Activated effector memory CD4-positive, alpha-beta T cell treated with Interleukin-2 at 50 U/mL for 16 hours (primary cell): ENCODE measurements at places on chromosomes 1 and 21.

DNA sequence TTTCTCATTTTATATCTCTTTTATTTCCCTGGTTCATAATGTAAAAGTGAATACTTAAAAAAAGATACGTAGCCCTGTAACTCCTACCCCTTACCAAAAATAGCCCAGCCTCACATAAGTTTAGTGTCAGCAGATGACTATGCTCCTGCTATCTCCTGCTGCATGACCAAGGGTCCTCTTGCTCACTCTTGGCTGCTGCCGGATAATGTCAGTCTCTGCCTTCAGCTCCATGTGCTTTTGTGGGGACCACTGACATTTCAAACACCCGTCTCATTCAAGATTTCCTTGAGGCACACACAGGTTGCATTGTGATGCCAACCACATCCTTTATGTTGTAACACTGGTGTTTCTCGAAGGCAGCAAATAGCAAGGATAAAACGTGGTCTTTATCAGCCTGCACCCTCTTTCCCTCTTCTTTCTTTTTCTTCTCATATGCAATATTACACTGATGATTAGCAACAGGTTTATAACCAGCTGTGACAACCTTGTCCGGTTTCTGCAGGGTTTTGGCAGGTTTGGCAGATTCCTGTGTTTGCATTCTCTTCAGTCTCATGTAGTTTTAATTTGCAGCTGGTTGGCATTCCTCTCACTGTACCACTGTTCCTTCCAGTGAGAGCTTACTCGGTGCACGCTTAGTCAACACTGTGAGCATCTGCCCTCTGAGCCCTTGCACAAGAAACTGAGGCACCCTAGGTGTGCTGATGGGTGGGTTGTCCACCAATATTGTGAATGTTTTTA, 62.2 kb downstream of the ZNF684 start:
- DNase-seq, result no peak

DNA sequence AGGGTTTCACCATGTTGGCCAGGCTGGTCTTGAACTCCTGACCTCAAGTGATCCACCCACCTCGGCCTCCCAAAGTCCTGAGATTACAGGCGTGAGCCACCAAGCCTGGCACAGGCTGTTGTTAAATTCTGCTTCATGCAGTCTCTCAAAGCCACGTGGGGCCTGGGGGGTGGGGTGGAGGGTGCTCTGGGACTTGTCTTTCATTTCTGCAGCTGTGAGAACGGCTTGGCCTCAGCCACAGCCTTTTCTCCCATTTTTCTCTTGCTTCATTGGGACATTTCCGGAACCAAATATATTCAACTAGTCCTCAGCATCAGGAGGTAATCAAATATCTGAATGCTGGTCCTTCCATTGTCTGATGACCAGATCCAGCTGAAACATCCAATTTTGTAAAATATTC, 27.6 kb upstream of the KCNE2 start:
- no peak for DNase-seq

DNA sequence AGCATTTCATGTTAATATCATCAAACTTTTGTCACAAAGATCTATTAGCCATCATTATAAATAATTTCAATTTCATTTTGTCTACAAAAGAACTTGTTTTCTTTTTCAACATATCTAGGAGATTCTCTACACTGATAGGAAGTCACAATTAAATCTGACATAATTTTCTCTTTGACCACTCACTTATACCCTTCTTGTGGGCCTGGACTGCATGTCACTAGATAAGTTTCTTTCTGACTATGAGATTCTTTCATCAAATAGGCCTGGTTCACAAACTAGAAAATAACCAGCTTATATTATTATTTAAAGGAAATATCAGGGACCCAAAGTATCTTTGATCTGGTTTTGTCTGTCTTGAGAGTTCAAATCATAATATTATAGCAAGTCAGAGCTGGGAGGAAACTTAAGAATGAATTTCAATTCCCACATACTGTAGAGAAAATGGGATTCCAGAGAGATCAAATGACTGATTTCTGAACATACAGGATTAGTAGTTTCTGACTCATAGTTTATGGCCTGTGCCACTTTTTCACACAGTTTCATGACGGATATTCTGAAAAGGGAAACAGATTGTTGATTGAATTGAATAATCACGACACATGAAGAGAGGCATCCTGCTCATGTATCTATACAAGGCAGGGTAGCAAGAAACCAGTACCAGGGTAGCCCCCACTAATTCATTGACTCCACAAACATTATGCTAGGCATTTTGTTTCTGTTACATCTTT, 355.8 kb downstream of the GPATCH2 start:
- DNase-seq, result no peak

- DNase-seq, result no peak
Measured at GRCh38 chr1:221363039-221363438, 378.9 kb downstream of the DUSP10 start.

GRCh38 chr1:200139661-200140250, 112.2 kb downstream of the NR5A2 start:
- DNase-seq, result no peak

DNA sequence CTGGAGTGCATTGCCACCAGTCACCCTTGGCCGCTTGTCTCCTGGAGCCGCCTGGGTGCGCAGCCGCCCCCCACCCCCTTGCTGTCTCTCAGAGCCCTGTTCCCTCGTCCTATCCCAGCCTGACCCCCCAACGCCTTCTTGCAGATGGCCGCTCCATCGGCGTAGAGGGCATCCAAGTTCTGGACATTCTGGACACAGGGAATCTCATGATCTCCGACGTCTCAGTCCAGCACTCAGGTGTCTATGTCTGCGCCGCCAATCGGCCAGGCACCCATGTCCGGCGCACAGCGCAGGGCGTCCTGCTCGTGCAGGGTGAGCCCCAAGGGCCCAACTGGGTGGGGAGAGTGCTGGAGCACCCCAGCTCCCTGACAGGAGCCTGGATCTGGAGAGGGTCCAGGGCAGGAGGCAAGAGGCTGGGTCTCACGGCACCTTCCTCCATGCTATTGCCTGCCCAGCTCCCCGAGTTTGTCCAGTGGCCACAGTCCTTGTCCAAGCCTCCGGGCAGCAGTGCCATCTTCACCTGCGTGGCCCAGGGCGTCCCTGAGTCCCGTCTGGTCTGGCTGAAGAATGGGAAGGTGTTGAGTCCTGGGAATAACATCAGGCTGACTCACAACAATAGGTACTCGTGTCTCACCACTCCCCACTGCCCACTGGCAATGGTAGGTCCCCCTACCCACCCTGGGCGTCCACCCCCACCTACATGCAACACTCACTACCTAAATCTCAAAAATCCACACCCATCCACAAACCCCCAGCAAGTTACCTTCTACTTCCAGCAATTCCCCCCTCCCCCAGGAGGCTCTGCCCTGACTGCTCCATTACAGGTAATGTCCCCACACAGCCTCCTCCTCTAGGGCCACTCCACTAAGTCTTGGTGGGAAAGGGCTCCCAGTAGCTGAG, 24.6 kb downstream of the SLC27A3 start:
- DNase-seq, result no peak

GRCh38 chr1:203278082-203278884, 27.0 kb upstream of the BTG2 start:
- DNase-seq, result no peak

GRCh38 chr1:14254251-14254650, 344.2 kb upstream of the KAZN start:
- DNase-seq, result no peak

DNA sequence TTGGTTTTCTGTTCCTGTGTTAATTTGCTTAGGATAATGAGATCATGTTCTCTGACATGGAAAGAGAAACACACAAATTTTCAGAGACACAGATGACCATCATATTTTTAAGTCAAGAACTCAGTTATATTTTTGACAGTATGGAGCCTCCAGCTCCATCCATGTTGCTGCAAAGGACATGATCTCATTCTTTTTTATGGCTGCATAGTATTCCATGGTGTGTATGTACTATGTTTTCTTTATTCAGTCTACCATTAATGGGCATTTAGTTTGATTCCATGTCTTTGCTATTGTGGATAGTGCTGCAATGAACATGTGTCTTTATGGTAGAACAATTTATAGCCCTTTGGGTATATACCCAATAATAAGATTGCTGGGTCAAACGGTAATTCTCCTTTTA, 47.0 kb downstream of the DDR2 start:
- no peak for DNase-seq

DNA sequence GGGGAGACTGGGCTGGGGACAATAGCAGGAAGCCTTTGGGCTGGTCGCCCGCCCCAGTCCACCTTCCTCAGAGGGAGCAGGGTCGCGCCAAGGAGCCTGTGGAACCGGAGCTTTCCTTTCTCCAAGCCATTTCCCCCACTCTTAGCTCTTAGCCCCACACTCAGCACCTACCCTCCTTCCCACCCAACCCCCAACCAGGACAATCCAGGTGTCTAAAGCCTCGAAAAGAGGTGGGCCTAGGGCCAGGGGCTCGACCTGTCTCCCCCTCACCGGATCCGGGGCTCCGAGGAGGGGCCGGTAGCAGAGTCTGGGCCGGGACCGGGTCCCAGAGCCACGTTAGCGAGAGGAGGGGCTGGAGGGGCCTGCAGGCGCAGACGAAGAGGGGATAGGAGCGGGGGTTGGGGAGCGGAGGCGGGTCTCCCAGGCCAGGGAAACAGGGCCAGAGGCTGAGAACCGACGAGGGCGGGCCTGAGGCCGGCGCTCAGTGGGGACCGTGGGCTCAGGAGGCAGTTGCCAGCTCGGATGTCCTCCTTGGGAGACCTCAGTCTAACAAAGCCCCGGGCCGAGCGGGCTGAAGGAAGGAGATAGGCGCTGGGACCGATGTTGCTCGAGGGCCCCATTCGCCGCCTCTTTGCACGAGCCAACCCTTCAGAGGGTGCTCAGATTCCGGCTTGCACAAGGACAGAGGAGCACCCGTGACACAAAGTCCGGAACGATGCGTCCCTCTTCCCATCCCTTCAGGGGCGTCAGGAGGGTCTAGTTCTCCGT, 943 bp downstream of the SEMA6C start:
- no peak for DNase-seq

GRCh38 chr21:33202464-33203363, 27.0 kb upstream of the IFNAR2 start:
- no peak for DNase-seq

- no peak for DNase-seq
Measured at GRCh38 chr1:247360116-247360898, 28.6 kb upstream of the ZNF496 start.

GRCh38 chr21:44875316-44875700, 1.8 kb upstream of the PTTG1IP start:
- DNase-seq, result no peak

DNA sequence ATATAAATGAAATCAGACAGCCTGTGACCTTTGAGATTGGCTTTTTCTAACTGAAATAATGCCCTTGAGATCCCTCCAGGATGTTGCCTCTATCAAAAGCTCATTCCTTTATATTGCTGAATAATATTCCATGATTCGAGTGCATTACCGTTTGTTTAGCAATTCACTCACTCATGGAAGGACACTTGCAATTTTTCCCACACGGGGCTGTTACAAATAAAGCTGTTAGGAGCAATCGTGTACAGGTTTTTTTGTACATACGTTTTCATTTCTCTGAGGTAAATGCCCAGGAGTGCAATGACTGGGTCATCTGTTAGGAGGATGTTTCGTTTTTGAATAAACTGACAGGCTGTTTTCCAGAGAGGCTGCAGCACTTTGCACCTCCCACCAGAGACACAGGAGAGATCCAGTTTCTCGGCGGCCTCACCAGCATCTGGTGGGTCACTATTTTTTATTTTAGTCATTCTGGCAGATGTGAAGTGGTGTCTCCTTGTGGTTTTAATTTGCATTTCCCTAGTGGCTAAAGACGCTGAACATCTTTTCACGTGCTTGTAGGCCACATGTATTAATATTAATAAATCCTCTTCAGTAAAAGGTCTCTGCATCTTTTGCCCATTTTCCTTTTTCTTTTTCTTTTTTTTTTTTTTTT, 11.0 kb downstream of the PRDM15 start:
- DNase-seq, result no peak

GRCh38 chr1:180611016-180611930, 20.5 kb upstream of the XPR1 start:
- no peak for DNase-seq

DNA sequence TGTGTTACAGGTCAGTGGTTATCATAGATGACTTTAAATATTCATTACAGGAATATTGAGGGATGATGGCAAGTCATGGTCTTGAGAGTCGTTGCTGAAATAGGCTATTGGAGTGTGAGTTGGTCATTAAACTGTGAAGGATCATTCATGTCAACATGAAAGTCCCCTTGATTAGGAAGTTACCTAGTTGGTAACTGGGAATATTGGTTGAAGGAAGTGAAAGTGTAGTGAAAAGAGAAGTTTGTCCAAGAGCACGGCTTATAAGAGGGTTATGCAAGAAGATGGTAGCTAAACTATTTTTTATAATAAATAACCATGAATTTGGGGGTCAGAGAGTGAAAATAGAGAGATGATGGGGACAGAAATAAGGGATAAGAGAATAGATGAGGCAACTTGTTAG, 16.9 kb downstream of the CRB1 start:
- no peak for DNase-seq

DNA sequence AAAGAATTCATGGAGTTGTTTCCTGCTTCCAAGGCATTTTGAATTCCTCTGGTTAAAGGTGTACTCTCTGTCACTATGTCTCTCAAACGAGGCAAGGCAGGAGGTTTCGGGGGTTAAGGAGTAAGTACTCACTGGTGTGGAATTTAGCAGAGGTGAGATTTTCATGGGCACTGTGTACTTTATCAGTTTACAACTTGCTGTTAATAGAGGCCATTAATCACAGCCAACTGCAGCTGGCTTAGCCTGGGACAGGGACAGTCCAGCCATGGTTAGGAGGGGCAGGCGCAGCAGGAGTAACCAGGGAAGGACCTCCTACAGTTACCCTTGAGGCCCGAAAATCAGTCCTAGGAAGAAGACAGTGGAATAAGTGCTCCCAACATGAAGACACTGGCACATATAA, 18.1 kb upstream of the TMEM9 start:
- no peak for DNase-seq

DNA sequence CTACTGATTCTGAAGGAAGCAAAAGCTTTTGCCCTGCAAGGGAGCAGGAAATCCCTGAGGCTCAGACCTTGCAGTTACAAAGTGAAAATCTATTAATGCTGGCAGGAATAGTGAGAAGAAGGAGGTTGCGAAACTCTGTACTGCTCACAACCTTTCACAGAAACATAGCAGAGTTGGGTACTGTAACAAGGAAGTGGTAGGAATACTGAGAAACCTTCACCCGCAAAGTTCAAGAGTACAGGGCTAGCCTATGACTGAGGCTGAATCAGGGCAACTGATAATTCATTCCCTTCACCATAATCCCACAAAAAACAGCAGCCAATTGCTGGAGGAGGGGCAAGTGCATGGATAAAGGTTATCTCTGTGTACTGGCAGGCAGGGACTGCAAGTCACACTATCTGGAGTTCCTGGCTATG, 23.9 kb upstream of the KCTD3 start:
- DNase-seq, result no peak

- DNase-seq, result no peak
Measured at GRCh38 chr1:223341121-223341520, 22.9 kb downstream of the SUSD4 start.

DNA sequence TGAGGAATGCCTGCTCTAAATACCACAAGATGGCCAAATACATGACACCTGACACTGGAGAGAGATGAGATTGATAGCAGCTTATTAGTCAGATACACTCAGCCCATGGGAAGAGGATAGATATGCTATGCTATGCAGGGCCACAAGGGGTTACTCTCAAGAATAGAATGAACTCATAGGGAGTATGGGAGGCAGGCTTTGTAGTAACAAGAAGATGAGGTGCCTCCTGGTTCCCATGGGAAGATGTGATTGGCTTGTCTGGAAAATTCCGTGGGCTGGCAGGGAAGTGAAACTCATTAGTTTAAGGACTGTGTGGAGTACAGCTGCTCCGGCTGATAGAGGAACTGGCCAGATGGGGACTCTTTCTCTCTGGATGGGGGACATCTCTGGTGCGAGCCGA, 16.5 kb downstream of the CCDC30 start:
- no peak for DNase-seq

GRCh38 chr1:169193191-169193850, 86.8 kb downstream of the ATP1B1 start:
- no peak for DNase-seq

- no peak for DNase-seq
Measured at GRCh38 chr1:7120863-7121621, 335.8 kb downstream of the CAMTA1 start.
